GM23248 (cell line): ENCODE measurements at places on chromosomes 1 and 21. TPM values are rescaled to one million over a fixed set of nuclear protein-coding genes. Genes with fewer than 3 reads are reported as not detected.
A peak's percentile ranks its signal among the peaks of the same experiment; 100 is the strongest.

DNA sequence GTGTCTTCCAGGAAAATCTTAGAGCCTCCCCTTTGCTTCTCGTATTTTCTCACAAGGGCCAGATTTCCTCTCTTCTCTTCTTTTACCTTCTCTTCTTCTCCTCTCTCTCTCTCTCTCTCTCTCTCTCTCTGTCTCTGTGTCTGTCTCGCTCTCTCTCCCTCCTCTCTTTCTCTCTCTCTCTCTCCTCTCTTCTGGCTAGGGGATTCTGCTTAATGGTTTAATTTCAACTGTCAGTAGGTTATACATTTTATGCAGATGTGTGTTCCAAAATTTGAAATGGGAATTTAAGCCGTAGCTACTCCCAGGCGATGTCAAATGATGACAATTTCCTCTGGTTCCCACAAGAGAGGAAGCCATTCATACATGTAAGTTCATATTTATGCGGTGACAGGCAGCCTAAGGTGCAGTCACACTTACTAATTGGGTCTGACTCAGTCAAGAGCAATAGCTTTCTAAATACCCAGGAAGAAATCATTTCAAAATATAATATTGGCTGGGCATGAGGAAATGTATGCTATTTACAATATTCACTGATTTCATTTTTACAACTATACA is 1.4 kb downstream of the DSCAM start:
- H3K4me3 ChIP-seq = no peak overlapping the region
- H3K27ac ChIP-seq = no peak overlapping the region
- peak; percentile 3 for DNase-seq
- H3K27me3 ChIP-seq = no peaks in the 10 kb centered on the region
- H3K36me3 ChIP-seq = no peaks in the 10 kb centered on the region

DNA sequence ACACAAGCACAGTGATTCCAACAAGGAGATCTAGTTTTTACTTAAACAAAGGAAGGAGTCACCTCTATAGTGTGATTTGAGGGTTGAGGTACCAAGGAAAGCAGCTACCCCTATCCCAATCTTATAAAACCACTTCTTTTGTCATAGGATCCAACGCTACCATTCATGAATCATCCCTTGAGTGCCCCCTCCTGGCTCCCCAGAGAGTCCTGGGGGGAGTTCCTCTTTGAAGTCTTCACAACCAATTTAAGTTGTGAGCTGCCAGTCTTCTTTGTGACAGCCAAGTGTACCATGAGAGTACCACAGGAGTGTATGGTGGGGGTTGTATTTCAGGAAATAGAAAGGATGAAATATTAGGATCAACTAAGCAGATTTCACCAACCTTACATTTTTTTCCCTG is 39.1 kb upstream of the NHLH2 start:
- H3K36me3 ChIP-seq = no peaks in the 10 kb centered on the region
- peaks cover 10% of the 10 kb centered on the region for H3K27me3 ChIP-seq
- no peaks in the 10 kb centered on the region for H3K4me1 ChIP-seq
- no peak for DNase-seq
- no peak overlapping the region for H3K4me3 ChIP-seq

- peaks cover 94% of the 10 kb centered on the region for H3K27me3 ChIP-seq
- H3K27ac ChIP-seq = no peak overlapping the region
- H3K4me3 ChIP-seq = no peak overlapping the region
- DNase-seq = no peak
- H3K36me3 ChIP-seq = no peaks in the 10 kb centered on the region
- H3K4me1 ChIP-seq = no peaks in the 10 kb centered on the region
These were observed 432 bp upstream of the SIM2 start for GRCh38 chr21:36698385-36698980.

ILF2 gene
- 174 and 178 TPM in 2 replicates for polyA plus RNA-seq

SPOCD1 gene
- 27.8 and 27.9 TPM in 2 replicates for polyA plus RNA-seq

GRCh38 chr1:199312626-199313025 is 673.8 kb downstream of the PTPRC start:
- no peak overlapping the region for H3K27ac ChIP-seq
- no peak for DNase-seq
- no peaks in the 10 kb centered on the region for H3K4me1 ChIP-seq

- H3K27me3 ChIP-seq = 0 out of 2 replicates have a peak, but pooled peaks cover 9% of the 10 kb centered on the region
- no peak overlapping the region for H3K27ac ChIP-seq
- no peaks in the 10 kb centered on the region for H3K36me3 ChIP-seq
- no peak overlapping the region for H3K4me3 ChIP-seq
- no peak for DNase-seq
- no peaks in the 10 kb centered on the region for H3K4me1 ChIP-seq
These were observed 123.6 kb downstream of the GABPA start for GRCh38 chr21:25858325-25858724.

- peaks cover 42% of the 10 kb centered on the region for H3K27me3 ChIP-seq
- H3K36me3 ChIP-seq = no peaks in the 10 kb centered on the region
- H3K4me3 ChIP-seq = no peak overlapping the region
- peaks cover 12% of the 10 kb centered on the region for H3K4me1 ChIP-seq
These were observed 17.5 kb upstream of the PDIK1L start for GRCh38 chr1:26094076-26094669.

DNA sequence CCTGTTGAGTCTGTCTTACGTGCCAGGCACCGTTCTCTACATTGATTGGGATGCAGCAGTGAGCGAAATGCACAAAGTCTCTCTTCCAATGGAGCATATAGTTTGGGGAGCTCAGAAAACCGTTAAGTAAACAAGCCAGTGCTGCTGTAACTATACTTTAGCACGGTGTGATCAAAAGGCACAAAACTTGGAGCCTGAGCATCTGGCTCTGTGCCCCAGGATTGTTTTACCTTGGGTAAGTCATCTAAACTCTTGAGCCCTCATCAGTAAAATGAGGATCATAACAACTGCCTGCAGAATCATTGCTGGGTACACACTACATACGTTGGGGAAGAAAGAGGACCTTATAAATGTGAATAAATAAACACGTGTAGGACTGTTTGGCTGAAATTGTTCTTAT is 1.8 kb downstream of the HHIPL2 start:
- H3K27ac ChIP-seq = peak overlapping the region; percentile 86
- peak overlapping the region; percentile 31; the same call in 1 of the 2 replicates for H3K4me3 ChIP-seq
- no peaks in the 10 kb centered on the region for H3K27me3 ChIP-seq
- H3K4me1 ChIP-seq = peaks cover 24% of the 10 kb centered on the region
- no peaks in the 10 kb centered on the region for H3K36me3 ChIP-seq

CR1L gene
- polyA plus RNA-seq = not detected in 2 replicates

DNA sequence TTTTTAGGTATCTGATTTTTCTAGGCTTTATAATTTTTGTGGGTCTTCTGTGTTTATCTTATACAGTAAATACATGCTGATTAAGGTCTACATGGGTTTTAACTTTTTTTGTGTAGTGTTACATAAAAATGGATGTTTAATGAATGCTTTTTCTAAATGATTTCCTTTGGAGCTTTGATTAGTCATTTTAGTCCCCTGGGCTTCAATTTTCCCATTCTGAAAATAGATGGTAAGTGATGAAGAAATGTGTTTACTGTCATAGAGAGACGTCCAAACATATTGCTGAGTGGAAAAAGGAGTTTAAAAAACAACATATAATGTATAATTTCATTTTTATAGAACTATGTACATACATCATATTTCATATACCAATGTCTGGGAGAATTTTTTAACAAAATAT is 140.9 kb upstream of the HMCN1 start:
- H3K4me1 ChIP-seq = peaks cover 10% of the 10 kb centered on the region
- H3K4me3 ChIP-seq = no peak overlapping the region
- H3K27ac ChIP-seq = no peak overlapping the region

GRCh38 chr1:162753998-162754585 is 36.4 kb upstream of the HSD17B7 start:
- H3K27me3 ChIP-seq = no peaks in the 10 kb centered on the region
- H3K4me1 ChIP-seq = peaks cover 54% of the 10 kb centered on the region
- H3K36me3 ChIP-seq = peaks cover 33% of the 10 kb centered on the region
- peak overlapping the region; percentile 28 for H3K27ac ChIP-seq
- peak; percentile 48 for DNase-seq

DNA sequence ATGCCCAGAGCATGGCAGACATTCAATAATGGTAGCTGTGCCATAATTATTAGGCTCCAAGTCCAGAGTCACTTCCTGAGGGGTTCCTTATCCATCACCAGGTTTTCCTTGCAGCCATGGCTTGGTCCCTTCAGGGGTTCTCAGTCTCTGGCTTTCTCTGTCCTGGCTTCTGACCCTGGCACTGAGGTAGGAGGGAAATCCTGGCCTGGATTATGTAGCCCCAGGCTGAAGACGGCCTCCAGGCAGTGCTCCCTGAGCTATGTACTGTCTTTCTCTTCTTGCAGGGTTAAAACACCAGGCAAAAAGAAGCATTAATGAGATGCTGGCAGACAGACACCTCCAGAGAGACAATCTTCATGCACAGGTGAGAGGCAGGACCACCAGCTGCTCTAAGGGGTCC is 9.5 kb upstream of the PADI3 start:
- DNase-seq = peak; percentile 83
- no peaks in the 10 kb centered on the region for H3K27me3 ChIP-seq
- no peak overlapping the region for H3K27ac ChIP-seq
- H3K4me1 ChIP-seq = peaks cover 3% of the 10 kb centered on the region; the same call in 1 of the 2 replicates
- no peaks in the 10 kb centered on the region for H3K36me3 ChIP-seq
- H3K4me3 ChIP-seq = no peak overlapping the region

MAP3K7CL gene
- 30.0 and 34.3 TPM in 2 replicates for polyA plus RNA-seq

DNA sequence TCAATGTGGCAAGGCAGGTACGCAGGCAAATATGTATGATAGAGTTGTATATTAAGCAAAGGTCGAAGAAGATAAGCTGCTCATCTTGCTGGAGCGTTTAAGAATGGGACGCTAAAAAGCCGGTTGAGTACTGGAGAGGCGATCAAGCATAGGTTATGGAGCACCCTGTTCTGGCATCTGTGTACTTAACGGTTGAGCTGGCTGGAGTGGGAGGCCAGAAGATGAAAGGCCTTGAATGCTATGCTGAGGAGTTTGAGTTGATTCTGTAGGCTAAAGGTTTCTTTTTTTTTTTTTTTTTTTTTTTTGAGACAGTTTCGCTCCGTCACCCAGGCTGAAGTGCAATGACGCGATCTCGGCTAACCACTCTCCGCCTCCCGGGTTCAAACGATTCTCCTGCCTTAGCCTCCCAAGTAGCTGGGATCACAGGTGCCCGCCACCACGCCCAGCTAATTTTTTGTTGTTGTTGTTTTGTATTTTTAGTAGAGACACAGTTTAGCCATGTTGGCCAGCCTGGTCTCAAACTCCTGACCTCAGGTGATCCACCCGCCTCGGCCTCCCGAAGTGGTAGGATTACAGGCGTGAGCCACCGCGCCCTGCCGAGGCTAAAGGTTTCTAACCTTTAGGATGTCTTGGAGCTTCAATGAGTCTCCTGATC is 850 bp upstream of the KHDC4 start:
- peaks cover 26% of the 10 kb centered on the region for H3K36me3 ChIP-seq
- peak; percentile 43 for DNase-seq
- peak overlapping the region; percentile 85 for H3K27ac ChIP-seq
- H3K4me3 ChIP-seq = peak overlapping the region; percentile 79
- no peaks in the 10 kb centered on the region for H3K27me3 ChIP-seq

DNA sequence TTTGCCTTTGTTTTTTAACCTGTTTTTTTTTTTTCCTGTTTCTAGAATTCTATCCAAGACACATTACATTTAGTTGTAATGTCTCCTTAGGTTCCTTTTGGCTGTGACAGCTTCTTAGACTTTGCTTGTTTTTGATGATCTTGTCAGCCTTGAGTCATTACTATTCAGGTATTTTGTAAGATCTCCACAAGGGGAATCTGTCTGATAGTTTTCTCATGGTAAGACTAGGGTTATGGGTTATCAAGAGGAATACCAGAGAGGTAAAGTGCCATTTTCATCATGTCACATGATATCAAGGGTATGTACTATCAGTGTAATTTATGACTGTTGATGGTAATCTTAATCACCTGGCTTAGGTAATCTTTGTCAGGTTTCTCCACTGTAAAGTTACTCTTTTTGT is 99.1 kb upstream of the GFI1 start:
- H3K4me3 ChIP-seq = no peak overlapping the region
- no peak overlapping the region for H3K27ac ChIP-seq
- no peaks in the 10 kb centered on the region for H3K36me3 ChIP-seq
- DNase-seq = no peak

- DNase-seq = no peak
- no peaks in the 10 kb centered on the region for H3K27me3 ChIP-seq
- no peak overlapping the region for H3K27ac ChIP-seq
- no peak overlapping the region for H3K4me3 ChIP-seq
- peaks cover under 1% of the 10 kb centered on the region; the same call in 1 of the 2 replicates for H3K4me1 ChIP-seq
These were observed 96.2 kb downstream of the ZMYM4 start for GRCh38 chr1:35364741-35365140.

GRCh38 chr21:25836396-25836795 is 101.6 kb downstream of the GABPA start:
- no peaks in the 10 kb centered on the region for H3K36me3 ChIP-seq
- H3K27me3 ChIP-seq = peaks cover 6% of the 10 kb centered on the region
- H3K27ac ChIP-seq = no peak overlapping the region
- DNase-seq = no peak

- no peak overlapping the region for H3K4me3 ChIP-seq
- DNase-seq = no peak
- H3K27me3 ChIP-seq = peaks cover 10% of the 10 kb centered on the region; the same call in 1 of the 2 replicates
- H3K36me3 ChIP-seq = no peaks in the 10 kb centered on the region
- no peaks in the 10 kb centered on the region for H3K4me1 ChIP-seq
These were observed 219.3 kb downstream of the C1orf94 start for GRCh38 chr1:34396042-34396441.

GRCh38 chr1:106700211-106700610 is 356.3 kb upstream of the PRMT6 start:
- DNase-seq = peak; percentile 76
- H3K36me3 ChIP-seq = no peaks in the 10 kb centered on the region
- peak overlapping the region; percentile 34 for H3K4me3 ChIP-seq
- no peaks in the 10 kb centered on the region for H3K27me3 ChIP-seq
- peaks cover 25% of the 10 kb centered on the region for H3K4me1 ChIP-seq
- H3K27ac ChIP-seq = peak overlapping the region; percentile 46

TTC39A gene
- polyA plus RNA-seq = 0.15 TPM in 1 of 2 replicates, not detected in the other

GRCh38 chr1:204885790-204886189 is 15.1 kb downstream of the NFASC start:
- H3K4me3 ChIP-seq = no peak overlapping the region
- peak; percentile 44 for DNase-seq
- peak overlapping the region; percentile 71 for H3K27ac ChIP-seq
- no peaks in the 10 kb centered on the region for H3K36me3 ChIP-seq

KRTAP13-2 gene
- not detected in 2 replicates for polyA plus RNA-seq

DNA sequence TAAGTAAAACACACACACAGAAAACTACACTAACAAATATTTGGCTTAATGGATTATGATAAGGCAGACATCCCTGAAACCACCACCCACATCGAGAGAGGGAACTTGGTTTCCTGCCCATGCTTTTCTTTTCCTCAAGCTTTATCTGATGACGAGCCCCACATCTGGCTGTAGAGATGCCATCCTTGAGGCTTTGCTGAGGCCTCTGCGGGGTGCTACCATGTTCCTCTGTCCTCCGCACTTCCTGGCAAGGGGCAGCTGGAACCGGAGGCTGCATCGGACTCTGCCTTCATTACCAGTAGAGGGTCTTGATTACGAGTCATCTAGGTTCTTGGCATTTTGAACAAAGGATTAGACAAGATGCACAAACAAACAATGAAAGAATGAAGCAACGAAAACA is 21.7 kb upstream of the C1orf174 start:
- no peak for DNase-seq
- H3K27ac ChIP-seq = no peak overlapping the region
- H3K4me3 ChIP-seq = no peak overlapping the region
- peaks cover 4% of the 10 kb centered on the region; the same call in 1 of the 2 replicates for H3K27me3 ChIP-seq
- H3K36me3 ChIP-seq = no peaks in the 10 kb centered on the region
- no peaks in the 10 kb centered on the region for H3K4me1 ChIP-seq
